ENCODE measurements at places on chromosomes 4 and X.
A peak's percentile ranks its signal among the peaks of the same experiment; 100 is the strongest.

- DNase-seq = peak; percentile 35
Measured at GRCh38 chr4:186669159-186669731, 54.4 kb downstream of the FAT1 start.

GRCh38 chrX:130851569-130851968 is 51.4 kb downstream of the ENOX2 start:
- no peak for DNase-seq

- DNase-seq = no peak
Measured at GRCh38 chr4:130329036-130329435, 1233.1 kb downstream of the C4orf33 start.

- DNase-seq = no peak
Measured at GRCh38 chr4:100106982-100107381, 83.3 kb downstream of the DDIT4L start.

GRCh38 chr4:4254199-4254598 is 6.2 kb upstream of the TMEM128 start:
- no peak for DNase-seq

GRCh38 chr4:40923316-40924095 is 173.8 kb downstream of the NSUN7 start:
- peak; percentile 81 for DNase-seq

Data from dermis blood vessel endothelial cell (primary cell).